Activated CD4-positive, CD25-positive, alpha-beta regulatory T cell treated with anti-CD3 and anti-CD28 coated beads, Interleukin-2, amount 50 U/mL, for 72 hours (primary cell): ENCODE measurements at places on chromosomes 12 and 14.

GRCh38 chr12:8951744-8952143 is 2.3 kb upstream of the M6PR start:
- DNase-seq: no peak

DNA sequence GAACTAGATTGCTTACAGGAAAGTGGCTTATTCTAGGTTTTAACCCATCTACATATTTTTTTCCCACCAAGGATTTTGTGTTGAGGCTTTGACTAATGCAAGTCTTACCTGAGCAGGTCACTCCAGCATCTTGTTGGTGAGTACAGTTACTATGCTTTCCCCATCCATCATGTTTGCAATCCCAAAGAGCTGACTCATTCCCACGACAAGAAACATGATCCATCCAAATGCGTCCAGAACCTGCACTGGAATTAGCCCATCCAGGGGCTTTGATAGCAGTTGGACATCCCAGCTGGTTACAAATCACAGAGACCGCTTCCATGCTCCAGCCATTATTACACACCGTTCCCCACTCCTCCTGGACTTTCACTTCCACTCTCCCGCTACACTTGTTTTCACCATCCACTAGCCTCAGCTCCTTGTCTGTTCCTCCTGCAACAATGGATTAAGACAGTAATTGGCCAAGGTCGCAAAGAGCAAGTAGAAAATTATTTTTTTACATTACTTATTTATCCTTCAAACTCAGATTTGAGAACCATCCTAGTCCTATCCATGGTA is 2.5 kb downstream of the CD163 start:
- no peak for DNase-seq

DNA sequence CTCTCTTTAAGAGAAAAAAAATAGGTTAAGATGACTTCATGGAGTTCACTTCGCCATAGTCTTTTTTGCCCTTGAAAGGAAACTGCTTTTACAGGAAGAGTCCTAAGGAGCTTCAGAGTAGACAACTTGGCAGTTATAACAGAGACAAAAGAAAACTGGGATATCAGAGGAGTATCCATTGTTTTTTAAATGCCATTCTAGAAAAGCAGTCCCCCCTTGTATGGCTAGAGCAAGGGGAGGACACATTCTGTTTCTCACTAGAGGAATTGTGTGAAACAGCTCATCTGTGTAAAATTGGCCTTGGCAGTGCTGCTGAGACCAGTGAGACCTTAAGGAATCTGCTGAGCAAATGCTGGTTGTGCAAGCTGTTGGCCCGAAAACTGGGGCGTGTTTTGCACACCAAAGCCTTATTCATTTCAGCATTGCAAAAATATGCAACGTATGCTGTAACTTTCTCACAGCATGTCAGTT is 128.0 kb downstream of the GPR135 start:
- DNase-seq: no peak

DNA sequence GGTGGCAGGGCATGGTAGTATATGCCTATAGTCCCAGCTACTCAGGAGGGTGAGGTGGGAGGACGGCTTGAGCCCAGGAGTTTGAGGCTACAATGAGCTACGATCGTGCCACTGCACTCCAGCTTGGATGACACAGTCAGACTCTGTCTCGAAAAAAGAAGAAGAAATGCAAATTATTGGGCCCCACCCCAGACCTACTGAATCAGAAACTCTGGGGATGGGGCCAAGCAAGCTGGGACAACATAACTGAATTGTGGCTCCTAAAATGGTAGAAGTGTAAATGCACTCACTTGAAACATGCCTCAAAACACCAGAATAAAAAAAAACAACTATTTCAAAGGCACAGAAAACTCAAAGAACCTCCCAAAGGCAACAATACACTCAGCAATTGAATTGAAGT is 37.0 kb downstream of the CIT start:
- no peak for DNase-seq

DNA sequence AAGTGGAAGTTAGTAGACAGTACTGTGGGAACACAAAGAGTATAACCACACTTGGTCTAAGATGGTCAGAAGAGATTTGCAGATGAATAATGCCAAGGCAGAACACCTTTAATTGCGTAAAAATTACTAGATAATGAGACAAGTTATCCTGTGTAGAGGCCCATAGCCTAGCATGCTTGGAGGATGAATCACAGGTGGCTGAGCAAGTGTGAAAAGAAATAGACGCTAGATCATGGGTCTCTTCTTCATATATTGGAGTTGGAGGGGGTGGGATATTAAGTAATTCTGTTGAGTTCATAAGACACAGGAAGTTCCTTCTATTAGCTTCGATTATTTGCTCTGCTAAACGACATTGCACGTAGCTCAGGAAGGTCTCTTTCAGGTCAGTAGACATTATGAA is 454.3 kb upstream of the LMO3 start:
- DNase-seq: no peak

- DNase-seq: no peak
Measured at GRCh38 chr14:74417611-74418010, 8.4 kb downstream of the SYNDIG1L start.

GRCh38 chr14:68285421-68286179 is 466.0 kb downstream of the RAD51B start:
- peak; percentile 56 for DNase-seq

GRCh38 chr12:105641749-105642148 is 311.3 kb downstream of the C12orf75 start:
- DNase-seq: no peak

- no peak for DNase-seq
Measured at GRCh38 chr12:46657453-46658411, 168.1 kb downstream of the SLC38A4 start.

DNA sequence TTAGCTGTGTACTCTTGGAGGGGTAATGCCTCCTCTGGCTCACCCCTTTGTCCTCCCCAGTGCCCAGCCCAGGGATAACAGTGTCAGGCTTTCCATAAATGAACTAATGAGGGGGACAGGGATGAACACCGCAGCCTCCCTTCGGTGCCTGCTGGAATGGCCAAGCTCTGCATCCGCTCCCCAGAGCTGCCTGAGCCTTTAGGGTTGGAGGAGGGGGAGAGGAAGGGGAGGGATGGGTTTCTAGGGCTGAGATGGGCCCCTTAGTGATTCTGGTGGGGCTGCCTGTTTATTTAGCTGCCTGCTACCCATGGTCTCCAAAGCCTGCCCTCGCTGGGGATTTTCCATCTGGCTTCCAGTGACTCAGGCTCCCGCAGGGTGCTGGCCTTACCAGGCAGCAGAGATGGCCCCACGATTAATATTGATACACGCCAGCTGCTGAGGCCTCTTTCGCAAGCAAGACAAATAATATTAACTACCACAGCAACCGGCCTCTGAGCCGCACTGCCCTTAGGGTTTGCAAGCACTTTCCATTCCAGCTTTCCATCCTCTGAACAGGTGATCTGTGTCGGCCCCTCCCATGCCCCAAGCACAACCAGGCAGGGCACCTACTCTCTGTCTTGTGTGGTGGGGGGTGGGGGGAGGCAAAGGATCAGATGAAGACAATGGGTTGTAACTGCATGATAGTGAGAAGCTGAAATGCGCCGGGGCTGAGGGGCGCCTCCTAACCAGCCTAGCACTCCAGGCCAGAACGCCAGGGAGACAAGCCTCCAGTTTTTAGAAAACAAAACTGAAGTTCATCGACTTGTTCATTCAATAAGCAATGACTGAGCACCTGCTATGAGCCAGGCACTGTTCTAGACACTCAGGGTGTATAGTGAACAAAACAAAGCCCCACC is 56.7 kb downstream of the C14orf132 start:
- no peak for DNase-seq

DNA sequence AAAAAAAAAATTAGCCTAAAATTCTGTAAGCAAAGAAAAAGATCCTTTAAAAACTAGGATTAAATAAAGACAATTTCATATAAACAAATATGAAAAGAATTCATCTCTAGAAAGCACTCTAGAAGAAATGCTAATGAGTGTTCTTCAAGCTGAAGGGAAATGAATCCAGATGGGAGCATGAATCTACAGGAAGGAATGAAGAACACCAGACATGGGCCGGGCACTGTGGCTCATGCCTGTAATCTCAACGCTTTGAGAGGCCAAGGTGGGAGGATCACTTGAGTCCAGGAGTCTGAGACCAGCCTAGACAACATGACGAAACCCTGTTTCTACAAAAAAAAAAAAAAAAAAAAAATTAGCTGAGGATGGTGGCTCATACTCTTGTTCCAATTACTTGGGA is 297.2 kb downstream of the FBXL14 start:
- DNase-seq: no peak

GRCh38 chr12:27343255-27344000 is 10.8 kb downstream of the BMAL2 start:
- no peak for DNase-seq

DNA sequence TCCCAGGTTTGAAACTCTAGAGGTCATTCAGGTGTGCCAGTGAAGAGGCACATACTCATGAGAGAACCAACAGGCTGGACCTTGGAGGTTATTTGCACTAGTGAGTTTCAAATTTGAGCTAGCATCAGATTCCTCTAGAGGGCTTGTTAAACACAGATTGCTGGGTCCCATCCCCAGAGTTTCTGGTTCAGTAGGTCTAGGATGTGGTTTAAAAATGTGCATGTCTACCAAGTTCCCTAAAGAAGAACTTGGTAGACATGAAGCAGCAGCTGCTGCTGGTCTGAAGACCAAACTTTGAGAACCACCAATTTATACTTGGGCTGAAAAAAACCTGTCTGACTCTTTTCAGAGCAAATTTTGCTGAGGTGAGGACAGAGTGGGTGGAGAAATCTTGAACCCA is 61.7 kb downstream of the SUSD6 start:
- no peak for DNase-seq

GRCh38 chr12:94770791-94771190 is 120.4 kb upstream of the TMCC3 start:
- no peak for DNase-seq

DNA sequence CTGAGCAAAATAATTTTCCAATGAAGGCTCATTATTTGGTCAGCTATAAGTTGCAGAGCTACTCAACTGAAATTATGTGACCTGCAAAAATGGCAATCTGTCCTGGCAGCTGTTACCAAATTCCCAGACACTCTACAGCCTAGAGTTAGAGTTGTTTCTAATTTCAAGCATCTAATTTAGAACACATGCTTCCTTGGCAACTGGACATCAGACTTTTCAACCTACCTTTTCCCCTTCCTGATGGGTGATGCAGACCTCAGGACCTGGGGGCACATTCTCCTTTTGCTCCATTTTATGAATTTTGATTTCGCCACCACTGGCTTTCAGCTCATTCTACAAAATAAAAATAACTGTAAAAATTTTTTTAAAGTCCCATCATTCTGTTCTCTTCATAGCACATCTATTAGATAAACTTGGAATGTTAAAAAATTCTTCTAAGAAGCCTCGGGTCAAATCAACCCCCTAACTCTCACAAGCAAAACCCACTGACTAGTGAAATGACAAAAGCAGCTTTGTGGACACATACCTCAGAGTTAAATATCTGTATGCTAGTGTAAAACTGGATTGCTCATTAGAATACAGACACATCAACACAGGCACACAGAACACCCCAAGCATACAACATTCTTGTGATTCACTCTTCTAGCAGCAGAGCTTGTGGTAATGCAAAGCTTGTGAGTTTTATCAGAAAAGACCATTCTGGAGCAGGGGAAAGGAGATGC is 33.5 kb upstream of the CERS5 start:
- no peak for DNase-seq

- DNase-seq: no peak
Measured at GRCh38 chr12:12689647-12690300, 6.2 kb downstream of the GPR19 start.

DNA sequence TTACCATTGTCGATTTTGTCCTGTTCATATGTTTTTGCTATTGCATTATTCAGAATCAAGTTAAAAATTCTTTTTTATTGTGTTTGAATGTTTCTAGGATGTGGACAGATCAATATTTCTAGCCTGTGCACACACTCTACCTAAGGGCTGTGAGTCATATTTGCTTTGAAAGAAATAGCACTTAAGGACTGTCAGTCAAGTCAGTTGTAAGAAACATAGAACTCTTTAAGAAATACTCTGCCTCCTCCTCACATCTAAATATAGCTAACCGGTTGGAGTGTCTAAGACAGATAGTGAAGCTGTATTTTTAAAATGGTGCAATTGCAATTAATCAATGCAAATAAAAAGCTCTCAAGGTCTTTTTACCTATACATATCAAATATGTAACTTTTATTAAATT is 17.9 kb upstream of the MGST1 start:
- DNase-seq: no peak

DNA sequence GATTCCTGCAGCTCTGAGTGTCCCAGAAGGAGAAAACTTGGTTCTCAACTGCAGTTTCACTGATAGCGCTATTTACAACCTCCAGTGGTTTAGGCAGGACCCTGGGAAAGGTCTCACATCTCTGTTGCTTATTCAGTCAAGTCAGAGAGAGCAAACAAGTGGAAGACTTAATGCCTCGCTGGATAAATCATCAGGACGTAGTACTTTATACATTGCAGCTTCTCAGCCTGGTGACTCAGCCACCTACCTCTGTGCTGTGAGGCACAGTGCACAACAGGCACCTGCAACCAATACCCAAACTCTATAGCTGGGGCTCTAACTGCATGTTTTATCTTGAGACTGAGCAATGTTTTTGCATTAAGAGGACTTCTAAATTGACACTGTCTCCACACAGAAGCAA is 379.2 kb upstream of the OR4E1 start:
- DNase-seq: no peak

- DNase-seq: no peak
Measured at GRCh38 chr12:26239852-26240815, 44.8 kb downstream of the SSPN start.

DNA sequence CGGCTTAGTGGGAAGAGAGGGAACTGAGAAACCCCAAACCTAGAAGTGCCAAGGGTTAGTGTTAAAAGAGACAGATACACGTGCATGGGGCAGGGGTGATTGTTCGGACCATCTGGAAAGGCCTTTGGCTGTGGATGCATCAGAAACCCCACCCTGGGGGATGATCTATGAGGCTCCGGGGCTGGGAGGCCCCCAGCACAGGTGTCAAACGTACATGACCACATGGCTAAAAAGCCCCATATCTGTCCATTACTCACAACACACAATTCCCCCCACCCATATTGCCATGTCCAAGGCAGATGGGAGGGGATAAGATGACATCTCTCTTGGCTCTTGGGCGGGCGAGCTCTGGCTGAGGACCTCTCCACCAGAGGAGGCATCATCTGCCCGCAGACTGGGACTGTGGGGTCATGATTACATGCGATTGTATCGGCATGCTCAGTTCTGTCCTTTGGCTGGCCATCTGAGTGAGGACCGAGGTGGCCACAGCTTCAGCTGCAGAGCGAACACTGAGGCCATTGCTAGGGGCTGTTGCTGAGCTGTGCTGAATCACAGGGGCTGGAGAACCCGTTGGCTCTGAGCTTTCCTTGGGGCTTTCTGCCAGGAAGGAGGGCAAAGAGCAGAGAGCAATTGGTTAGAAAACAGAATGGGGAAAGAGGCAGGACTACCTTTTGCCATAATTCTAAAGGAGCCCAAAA is 9.6 kb upstream of the NPFF start:
- DNase-seq: no peak

GRCh38 chr12:3101309-3102024 is 24.3 kb downstream of the TSPAN9 start:
- DNase-seq: no peak
